ENCODE measurements at places on chromosomes 6 and 20.
A peak's percentile ranks its signal among the peaks of the same experiment; 100 is the strongest.

GRCh38 chr6:151063352-151063751 is 176.4 kb upstream of the AKAP12 start:
- DNase-seq: peak; percentile 89

DNA sequence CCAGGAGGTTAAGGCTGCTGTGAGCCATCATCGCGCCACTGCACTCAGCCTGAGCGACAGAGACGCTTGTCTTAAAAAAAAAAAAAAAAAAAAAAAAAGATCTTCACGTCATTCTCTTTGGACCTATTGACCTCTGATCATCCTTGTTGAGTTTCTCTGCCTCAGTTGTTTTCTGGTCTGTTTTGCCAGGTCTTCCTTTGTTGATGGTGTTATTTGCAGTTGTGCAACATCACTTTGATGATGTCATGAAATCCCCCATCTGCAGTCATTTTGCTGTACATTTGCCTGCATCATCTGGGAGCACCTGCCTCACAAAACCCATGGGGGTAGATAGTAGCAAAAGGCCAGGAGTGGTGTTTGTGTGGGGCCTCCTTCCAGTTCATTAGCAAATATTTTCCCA is 39.2 kb upstream of the CHMP4B start:
- no peak for DNase-seq

- DNase-seq: no peak
These were observed 101.6 kb upstream of the CEP162 start for GRCh38 chr6:84329077-84329476.

DNA sequence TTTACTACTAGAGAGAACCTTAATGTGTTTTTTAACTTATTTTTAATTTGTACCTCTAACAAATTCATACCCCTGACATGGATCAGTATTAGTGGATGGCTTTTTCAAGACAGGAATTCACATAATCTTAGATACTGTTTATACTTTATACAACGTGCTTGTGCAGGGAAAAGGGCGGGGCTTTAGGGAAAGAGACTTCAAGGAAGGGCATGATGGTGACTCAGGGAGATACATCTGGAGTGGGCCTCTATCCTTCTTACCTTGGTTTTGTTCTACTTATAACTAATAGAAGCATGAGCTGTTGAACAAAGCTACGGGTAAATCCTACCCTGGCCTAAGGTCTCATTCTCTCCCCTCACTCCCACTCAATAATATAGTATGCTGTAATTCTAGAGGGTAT is 160.8 kb downstream of the C6orf58 start:
- peak; percentile 8 for DNase-seq

GRCh38 chr6:79617518-79617941 is 13.6 kb upstream of the SH3BGRL2 start:
- DNase-seq: no peak

GRCh38 chr20:37494301-37494700 is 26.7 kb upstream of the NNAT start:
- no peak for DNase-seq

GRCh38 chr20:40314278-40314677 is 374.8 kb downstream of the MAFB start:
- no peak for DNase-seq

DNA sequence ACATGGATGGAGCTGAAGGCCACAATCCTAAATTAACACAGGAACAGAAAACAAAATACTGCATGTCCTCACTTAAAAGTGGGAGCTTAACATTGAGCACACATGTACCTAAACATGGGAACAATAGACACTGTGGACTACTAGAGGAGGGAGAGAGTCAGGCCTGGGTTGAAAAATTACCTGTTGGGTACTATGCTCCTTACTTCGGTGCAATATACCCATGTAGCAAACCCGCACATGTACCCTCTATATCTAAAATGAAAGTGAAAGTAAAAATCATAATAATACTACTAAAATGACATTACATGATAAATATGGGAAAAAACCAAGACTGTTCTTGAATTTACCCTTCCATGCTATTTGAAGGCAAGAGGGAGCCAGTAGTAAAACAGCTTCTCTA is 1273.8 kb upstream of the ADGRB3 start:
- DNase-seq: no peak

GRCh38 chr6:112054001-112054400 is at the start of gene CCN6:
Gene CCN6, plus strand, starts transcription at chr6:112054104. Its CDS starts 254 bp downstream, at chr6:112054358.
- no peak for DNase-seq

GRCh38 chr6:15374119-15374518 is 128.2 kb downstream of the JARID2 start:
- no peak for DNase-seq

GRCh38 chr6:148883270-148883669 is 136.4 kb downstream of the UST start:
- no peak for DNase-seq

DNA sequence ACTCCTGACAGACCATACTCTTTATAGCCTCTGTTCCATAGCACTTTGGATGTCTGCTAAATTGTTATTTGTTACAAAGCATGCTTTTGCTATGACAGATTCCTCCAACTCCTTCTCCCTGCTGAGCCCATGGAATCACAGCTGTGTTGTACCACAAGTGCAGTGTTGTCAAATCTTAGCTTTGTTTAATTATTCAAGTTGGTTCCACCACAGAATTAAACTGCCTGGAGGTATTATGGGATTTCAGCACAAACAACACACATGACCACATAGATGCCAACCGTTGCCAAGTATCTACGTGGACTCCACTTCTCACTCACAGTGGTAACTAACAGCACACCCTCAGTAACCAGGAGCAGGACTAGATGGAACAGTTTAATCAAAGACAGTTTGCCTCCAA is 32.7 kb upstream of the MARCKS start:
- DNase-seq: no peak

DNA sequence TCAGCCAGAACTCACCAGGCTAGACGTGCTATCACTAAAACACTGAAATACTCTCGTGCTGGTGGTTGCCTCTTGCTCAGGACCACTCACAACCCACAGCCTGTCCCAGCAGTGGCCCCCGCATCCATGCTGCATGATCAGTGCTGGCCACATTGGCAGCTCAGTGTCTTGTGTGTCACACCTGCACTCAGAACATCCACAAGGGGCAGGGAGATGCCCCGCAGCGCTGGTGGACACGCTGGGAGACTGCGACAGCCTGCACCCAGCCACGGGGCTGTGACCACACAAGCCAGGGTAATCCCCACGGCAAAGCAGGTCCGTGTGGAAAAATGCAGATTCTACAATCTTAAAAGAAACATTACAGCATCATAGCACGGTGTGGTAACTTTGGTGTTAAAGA is 23.9 kb upstream of the APMAP start:
- DNase-seq: no peak

- no peak for DNase-seq
These were observed at the start of gene LIME1 for GRCh38 chr20:63735859-63736718. Gene LIME1, plus strand, starts transcription at chr20:63736664. Its CDS starts 886 bp downstream, at chr20:63737550.

DNA sequence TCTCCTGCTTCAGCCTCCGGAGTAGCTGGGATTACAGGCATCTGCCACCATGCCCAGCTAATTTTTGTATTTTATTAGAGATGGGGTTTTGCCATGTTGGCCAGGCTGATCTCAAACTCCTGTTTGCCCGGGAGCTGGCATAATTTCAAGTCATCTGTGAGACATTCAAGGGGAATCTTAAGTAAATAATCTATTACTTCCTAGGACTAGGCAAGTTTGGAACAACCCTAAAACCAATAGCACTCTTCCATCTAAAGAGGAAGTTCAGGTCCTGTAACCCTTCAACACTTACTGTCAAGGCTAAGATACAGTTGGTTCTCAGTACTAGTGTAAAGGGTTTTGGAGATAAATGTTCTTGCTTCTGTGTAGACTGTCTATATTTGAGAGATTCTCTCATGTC is 267.8 kb upstream of the IRAK1BP1 start:
- no peak for DNase-seq

DNA sequence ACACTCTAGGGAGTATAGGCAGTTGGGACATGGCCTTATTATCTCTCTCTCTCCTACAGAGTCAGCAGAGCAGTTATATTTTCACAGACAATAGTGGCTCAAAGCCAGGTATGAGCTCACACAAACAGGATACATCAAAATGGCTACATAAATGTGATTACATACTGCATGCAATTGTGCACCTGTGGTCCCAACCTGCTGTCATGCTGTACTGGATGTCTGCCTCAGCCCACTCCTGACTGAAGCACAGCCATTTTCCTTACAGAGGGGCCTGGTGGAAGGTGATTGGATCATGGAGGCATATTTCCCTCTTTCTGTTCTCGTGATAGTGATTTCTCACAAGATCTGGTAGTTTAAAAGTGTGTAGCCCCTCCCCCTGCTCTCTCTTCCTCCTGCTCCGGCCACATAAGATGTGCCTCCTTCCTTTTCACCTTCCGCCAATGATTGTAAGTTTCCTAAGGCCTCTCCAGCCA is 37.0 kb upstream of the SAMHD1 start:
- peak; percentile 3 for DNase-seq

GRCh38 chr6:131379948-131380347 is 193.1 kb upstream of the ARG1 start:
- peak; percentile 81 for DNase-seq

DNA sequence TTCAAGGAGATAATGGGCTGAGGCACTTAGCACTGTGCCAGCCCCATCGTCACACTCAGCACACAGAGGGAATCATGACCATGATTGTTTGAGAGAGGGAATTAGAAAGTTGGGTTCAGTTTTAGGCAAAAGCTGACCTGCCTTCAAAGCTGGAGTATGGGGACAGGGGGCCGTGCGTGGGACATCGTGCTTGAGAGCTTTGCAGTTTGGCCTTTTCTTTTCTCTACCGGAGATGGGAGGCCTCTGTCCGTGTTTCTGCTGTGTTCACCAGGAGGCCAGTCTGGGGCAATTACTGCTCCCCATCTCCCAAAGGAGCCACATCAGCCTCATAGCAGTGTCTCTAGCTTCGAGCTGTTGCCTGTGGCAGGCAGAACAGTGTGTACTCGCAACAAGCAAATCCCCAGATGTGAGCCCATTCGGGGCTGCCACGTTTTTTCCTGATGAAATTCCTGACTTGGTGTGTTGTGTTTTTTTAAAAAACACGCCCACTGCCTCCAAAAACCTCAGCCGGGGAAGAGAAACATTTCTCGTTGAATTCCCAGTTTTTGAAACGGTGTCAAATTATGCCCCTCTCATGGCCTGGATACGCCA is 20.2 kb downstream of the EYA2 start:
- peak; percentile 61 for DNase-seq

DNA sequence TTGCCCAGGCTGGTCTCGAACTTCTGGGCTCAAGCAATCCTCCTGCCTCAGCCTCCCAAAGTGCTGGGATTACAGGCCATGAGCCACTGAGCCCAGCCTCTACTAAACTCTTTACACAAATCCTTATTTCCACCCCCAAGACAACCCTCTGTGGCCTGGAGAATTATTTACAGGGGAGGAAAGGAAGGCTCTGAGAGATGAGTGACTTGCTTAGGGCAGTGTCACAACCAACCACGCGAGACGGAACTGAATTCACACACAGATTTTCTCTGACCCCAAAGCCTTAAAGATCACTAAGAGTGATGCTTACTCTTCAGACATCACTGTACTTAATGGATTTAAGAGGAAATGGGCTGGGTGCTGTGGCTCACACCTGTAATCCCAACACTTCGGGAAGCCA is 86.2 kb downstream of the RIPOR3 start:
- no peak for DNase-seq

GRCh38 chr20:57980506-57980905 is 247.9 kb downstream of the ANKRD60 start:
- no peak for DNase-seq

GRCh38 chr6:149228311-149228955 is 89.1 kb upstream of the TAB2 start:
- no peak for DNase-seq

DNA sequence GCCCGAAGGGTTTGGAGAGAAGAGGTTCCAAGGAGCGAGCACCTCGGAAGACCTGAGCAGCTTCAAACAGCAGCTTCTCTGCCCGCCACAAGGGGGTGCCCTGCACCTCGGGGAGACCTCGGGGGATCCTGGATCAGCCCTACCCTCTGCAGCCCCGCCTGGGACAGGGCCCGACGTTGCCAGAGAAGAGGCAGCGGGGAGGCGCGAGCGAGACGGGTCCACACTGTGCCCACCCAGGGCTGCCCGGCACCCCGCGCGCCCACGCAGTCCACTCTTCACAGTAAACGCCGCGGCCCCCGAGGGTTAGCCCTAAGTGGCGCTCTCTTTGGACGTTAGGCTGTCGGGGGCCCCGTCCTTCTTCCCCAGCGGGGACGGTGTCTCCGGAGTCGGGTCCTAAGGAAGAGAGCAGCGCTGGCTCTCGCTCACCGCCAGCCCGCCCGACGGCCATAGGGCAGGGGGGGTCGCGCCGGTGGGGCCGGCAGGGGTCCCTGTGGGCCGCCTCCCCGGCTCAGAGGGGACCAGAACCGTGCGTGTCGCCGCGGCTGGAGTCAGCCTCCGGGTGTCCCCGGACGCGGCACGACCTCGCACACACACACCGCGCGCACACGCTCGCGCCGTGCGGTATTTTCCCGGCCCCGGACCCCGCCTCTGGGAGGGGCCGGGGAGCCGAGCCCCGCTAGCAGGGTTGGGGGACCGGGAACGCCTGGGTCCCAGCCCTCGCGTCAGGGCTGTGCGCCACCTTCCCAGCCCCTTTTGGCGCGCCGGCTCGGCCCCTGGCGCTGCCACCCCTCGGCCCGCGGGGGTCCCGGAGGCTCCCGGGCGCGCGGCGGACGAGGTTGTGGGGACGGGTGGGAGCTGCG is 929 bp downstream of the CDH22 start:
- DNase-seq: peak; percentile 58

GRCh38 chr6:11604215-11604614 is 66.7 kb downstream of the TMEM170B start:
- no peak for DNase-seq

GRCh38 chr6:160667639-160668481 is 3.8 kb upstream of the LPA start:
- no peak for DNase-seq

DNA sequence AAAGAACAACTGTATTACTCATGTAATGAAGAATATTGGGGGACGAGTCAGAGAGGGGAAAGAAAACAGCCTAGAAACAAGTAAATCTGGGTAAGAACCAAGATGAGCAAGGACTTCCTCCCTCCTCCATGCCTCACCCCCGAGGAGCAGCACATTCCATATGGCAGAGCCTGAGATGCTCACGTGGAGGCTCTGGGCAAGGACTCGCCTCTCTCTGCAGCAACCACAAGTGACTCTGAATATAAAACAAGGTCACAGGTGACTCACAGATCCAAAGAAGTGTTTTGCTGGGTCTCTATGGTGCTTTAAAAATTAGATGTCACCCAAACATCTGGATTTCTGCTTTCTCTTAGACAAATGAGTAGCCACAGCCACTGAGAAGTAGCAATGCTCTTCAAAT is 453.0 kb upstream of the SULF2 start:
- no peak for DNase-seq

- DNase-seq: peak; percentile 37
These were observed 635 bp downstream of the SLC35B3 start for GRCh38 chr6:8434727-8435092.

DNA sequence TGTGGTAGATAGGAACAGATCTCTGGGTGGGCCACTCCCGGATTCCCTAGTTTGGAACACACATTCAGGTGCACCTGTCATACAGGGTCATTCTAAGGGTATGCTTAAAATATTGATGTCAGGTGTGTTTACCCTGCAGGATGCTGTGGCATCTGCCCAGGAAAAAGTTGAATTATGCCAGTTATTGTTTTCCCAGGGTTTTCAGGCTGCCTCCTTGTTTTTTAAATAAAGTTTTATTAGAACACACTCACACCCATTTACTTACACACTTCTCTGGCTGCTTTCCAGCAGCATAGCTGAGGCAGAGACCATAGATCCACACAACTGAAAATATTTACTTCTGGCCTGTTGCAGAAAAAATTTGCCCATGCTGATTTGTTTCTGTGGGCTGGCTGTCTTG is 76.5 kb downstream of the PHACTR3 start:
- no peak for DNase-seq

- no peak for DNase-seq
These were observed 8.8 kb upstream of the ULBP2 start for GRCh38 chr6:149933036-149933435.

- peak; percentile 13 for DNase-seq
These were observed 52.9 kb downstream of the TRMT11 start for GRCh38 chr6:126039284-126039683.

Measured in adipocyte (in vitro differentiated cells).